Stimulated activated CD8-positive, alpha-beta memory T cell treated with anti-CD3 and anti-CD28 coated beads, Interleukin-4, amount 100 ng/mL, for 24 hours (primary cell): ENCODE measurements at places on chromosomes 6 and 20.

DNA sequence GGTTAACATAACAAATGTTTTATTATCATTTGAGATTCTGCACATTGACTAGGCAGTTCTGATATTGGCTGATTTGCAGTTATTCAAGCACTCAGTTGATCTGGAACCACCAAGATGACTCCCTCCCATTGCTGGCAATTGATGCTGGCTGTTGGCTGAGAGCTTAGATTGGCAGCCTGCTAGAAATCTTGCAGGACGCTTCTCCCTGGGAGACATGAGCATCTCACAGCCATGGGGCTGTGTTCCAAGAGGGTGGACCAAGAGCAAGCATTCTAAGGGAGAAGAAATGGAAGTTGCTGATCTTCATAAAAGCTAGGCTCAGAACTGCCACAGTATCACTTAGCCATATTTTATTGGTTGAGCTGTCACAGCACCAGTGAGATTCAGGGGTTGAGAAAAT lies 233.4 kb upstream of the ID4 start:
- DNase-seq = no peak

- no peak for DNase-seq
Measured at GRCh38 chr6:140980265-140980887, 1152.3 kb upstream of the GJE1 start.

- no peak for DNase-seq
Measured at GRCh38 chr6:69343851-69344250, 453.0 kb downstream of the LMBRD1 start.

- no peak for DNase-seq
Measured at GRCh38 chr6:164401871-164402270, 907.5 kb downstream of the C6orf118 start.

GRCh38 chr6:169785566-169785965 lies 34.1 kb downstream of the ERMARD start:
- no peak for DNase-seq

DNA sequence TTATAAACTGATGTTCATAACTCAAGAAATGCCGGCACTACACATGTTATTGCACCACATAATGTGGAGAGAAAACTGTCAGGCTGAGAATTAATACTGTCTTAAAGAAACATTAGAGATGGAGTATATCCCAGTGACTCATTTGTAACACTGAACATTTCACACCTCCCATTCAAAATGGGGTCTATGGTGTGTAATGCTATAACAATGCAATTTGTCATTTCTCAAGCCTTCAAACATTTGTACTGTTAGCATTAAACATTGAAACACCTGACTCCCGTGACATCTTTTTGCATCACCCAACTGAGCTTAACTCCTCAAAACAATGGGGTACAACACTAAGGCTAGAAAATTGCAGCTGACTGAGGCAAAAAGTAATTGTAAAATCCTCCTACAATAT lies 151.7 kb downstream of the DST start:
- DNase-seq = no peak

- DNase-seq = no peak
Measured at GRCh38 chr6:47047479-47048407, 5.6 kb upstream of the ADGRF1 start.

GRCh38 chr6:145155873-145156782 lies 579.2 kb downstream of the EPM2A start:
- DNase-seq = no peak

- DNase-seq = no peak
Measured at GRCh38 chr6:3453413-3454272, 3.2 kb downstream of the SLC22A23 start.

DNA sequence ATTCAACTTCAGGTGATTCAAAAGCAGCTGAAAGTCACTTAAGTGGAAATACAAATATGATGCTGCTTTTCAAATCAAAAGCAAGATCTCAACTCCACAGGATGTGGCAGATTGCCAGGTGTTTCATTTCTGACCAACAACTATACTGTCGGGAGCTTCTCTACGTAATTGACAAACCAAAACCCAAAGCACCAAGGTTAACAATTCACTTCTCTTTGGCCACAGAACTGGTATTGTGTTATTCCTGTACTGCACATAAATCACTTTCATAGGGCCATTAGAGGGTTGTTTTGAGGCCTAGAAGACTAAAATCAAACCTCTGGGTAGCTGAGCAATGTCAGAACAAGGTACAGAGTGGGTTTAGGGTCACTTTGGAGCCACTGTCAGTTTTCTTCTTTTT lies 169.7 kb downstream of the HAO1 start:
- DNase-seq = no peak

DNA sequence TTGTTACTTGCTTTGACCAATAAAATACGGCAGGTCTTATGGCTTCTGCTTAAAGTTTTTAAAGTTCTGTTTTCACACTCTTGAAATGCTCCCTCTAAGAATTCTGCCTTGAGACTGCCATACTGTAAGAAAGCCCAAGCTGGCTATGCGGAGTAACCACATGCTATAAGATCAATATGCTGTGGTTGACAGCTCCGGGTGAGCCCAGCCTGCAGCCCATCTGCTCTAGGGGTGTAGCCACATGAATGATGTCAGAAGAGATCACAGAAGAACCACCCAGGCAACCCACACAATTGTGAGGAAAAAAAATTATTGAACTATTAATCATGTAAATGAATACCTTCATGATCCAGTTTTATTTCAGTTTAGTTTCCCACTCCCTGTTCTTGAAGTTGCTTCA lies 26.1 kb upstream of the SH3BGRL2 start:
- no peak for DNase-seq

- no peak for DNase-seq
Measured at GRCh38 chr6:28861339-28861738, 62.4 kb downstream of the TRIM27 start.

- no peak for DNase-seq
Measured at GRCh38 chr6:119313937-119314884, 35.4 kb downstream of the MAN1A1 start.
